ENCODE measurements at places on chromosomes 11 and 22.

GRCh38 chr11:118090545-118091162 lies 3.9 kb upstream of the SMIM35 start:
- DNase-seq = no peak

- no peak for DNase-seq
These were observed 45.9 kb upstream of the SYT7 start for GRCh38 chr11:61626580-61627380.

- DNase-seq = no peak
These were observed 176.4 kb downstream of the FAM181B start for GRCh38 chr11:82557274-82557673.

GRCh38 chr11:65317025-65317786 lies 2.5 kb downstream of the CDC42EP2 start:
- peak; percentile 66 for DNase-seq

GRCh38 chr11:120972621-120973020 lies 51.3 kb upstream of the TBCEL start:
- DNase-seq = no peak

- DNase-seq = no peak
These were observed 393.1 kb downstream of the CADM1 start for GRCh38 chr11:115111066-115111465.

- no peak for DNase-seq
These were observed 90.5 kb upstream of the LUZP2 start for GRCh38 chr11:24406389-24406788.

DNA sequence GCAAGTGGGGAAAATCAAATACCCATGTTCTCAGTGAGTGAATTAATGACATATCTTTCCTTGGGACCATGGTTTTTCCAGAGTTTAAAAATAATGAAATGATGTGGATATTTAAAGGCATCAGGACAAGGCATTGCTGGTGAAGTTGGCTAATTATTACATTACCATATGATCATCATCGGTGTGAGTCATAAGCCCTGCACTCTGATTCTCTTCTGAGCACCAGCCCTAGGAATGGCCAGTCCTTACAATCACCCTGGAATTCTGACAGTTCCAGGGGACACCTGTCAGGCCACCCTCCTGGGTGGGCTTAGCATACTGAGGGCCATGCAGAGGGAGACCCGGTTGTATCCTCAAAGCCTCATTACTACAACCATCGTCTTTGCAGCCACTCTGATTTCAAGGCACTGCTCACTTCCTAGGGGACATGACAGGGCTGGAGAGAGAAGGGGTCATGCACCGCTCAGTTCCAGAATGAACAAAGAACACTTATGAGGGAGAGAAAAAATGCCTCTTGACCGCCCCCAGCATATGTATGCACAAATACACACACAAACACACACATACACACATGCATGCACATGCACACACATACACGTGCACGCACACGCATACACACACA lies 365.0 kb downstream of the MIAT start:
- DNase-seq = no peak

DNA sequence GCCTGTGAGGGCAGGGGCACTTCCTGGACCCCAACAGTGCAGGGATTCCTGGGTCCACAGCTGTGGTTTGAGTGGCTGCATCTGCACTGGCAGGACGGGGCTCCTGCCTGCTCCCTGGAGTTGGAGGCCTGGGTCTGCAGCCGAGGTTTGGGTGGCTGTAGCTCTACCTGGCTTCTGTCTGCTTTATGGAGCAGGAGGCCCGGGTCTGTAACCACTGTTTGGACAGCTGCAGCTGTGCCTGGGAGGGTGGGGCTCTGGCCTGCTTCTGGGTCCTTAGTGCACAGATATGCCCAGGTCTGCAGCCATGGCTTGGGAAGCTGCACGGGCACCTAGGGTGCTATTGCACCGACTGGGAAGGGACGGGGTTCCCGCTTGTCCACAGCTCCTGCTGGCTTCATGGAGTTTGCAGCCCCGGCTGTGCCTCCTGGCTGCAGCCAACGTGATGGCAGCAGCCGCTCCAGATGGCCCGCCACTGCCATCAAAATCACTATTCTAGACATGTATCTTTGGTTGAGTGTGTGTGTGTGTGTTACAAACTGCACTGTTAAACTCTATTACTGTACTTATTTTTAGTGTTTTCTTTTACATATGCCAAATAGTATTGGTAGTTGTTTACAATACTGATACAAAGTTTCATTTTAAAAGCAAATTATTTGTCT lies 412.3 kb upstream of the KIRREL3 start:
- DNase-seq = no peak

DNA sequence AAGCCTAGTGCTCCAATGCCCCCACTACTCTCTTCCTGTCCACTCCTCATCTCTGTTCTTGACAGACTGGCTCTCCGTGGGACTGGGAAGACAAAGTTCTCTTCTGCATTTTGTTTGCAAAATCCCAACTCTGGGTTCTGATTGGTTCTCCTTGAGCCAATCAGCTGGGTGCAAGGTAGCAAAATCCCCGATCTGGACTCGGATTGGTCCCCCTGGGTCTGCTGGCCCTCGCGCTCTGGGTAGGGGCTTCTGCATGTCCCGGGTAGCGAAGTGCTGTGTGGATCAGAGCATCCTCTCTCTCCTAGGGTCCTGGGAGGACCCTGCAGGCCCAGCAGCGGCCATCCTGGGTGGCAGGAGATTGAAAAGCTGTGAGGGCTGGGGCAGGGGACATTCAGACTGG lies 22.3 kb upstream of the A4GALT start:
- DNase-seq = no peak

- DNase-seq = peak; percentile 74
These were observed 299.2 kb downstream of the MN1 start for GRCh38 chr22:27502327-27502726.

DNA sequence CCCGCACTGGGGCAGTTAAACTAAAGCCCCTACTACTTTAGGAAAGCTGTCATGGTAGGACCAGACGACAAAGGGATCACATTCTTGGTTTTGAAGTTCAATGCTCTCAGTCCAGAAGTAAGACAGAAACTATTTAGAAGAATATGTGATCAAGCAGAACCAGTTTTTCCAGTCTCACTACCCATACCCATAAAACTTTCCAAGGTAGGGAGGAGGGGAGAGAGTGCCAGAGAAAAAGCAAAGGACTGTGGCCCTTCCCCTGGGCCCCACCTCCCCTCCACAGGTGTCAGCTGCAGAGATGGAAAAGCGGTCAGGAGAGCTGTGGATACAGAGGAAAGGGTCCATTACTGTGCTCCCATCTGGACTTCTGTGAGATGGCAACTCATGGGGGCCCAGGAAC lies 587.1 kb downstream of the SOX6 start:
- no peak for DNase-seq

- DNase-seq = no peak
These were observed 305.1 kb downstream of the CTTN start for GRCh38 chr11:70703141-70704064.

DNA sequence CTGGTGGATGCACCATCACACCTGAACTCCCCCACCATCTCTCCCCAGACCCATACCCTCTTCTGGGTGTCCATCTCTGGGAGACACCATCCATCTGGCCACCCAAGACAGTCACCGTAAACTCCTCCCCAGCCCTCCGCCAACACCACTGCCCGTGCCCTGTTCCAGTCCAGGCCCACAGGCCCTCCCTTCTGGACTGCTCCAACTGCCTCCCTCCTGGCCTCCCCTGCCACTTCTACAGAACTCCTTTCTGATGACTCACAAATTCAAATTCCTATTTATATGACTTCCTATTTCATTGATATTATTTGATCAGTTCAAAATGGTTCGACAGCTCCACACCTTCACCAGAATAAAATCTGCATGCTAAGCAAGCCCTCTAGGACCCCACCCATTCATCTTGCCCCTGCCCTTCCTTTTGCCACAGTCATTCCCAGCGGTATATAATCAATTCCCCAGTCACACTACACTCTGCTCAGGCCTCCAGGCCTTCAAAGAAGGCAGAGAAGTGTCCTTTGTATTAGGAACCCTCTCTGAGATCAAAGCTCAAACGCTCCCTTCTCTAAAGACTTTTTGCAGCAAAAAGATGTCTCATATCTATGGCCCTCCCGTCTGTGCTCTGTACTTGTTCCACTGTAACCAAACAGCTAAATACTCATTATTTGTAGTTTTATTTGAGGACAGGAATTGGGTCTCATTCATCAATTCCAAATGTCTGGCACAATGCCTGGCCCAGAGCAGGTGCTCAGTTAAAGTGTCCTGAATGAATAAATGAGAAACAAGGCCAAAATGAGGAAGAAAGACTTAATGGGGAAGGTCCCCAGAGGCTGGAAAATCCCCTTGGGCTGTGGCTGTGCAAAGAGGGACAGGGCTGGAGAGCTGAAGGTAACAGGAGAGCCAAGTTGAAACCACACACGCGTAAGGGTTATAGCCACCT lies 29.0 kb downstream of the MYH9 start:
- DNase-seq = peak; percentile 42

DNA sequence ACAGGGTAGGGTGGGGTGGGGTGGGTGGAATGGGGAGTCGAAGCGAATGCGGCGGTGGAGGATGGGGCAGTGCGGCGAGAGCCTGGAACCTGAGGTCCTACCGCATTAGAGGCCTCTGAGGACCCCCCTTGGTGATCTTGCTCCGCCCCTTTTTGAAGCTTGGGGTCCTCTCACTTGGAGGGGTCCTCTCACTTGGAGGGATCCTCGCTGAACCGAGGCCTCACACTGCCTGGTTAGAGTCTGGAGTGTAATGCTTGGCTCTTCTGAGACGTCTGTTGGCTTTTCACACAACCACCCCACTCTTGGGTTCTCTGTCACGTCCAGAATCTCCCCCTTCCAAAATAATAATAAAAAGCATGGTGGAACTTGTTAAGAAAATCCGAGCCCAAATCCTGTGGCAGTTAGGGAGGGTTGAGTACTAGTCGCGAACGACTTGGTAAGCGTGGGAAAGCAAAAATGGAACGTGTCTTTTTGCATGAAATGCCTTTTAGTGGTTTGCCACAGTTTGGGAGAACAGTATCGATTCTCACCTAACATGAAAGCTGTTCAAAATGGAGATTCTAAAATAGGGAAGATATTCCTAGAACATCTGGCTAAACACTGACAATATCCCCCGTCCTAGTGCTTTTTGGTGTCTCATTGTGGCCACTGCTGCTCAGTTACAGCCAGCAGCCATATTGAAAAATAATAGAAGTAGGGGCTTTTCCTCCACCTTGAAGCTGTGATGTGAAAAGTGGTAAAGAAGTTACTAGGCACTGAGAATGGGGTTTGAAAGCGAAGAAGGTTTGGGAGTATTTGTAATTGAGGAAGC lies 822 bp downstream of the RBX1 start:
- no peak for DNase-seq

- no peak for DNase-seq
These were observed 2.2 kb upstream of the NUP160 start for GRCh38 chr11:47850337-47850736.

- no peak for DNase-seq
These were observed 5.2 kb upstream of the PLET1 start for GRCh38 chr11:112265659-112266409.

DNA sequence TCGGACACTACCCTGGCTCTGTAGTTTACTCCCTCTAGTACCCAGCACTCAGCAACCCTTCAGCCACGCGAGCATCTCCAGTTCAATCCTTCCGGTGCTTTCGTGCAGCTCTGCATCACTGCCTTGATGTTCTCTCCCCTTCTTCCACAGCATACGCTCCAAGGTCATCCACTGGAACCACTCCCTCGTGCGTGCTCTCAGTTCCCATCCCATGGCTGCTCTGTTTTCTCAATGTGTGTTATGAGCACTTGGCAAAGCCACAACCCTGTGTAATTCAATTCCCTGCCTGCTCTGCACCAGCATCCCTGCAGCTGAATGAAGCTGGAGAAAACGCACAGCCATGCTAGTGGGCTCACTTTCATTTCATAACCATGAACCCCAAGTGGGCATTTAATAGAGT lies 38.5 kb upstream of the NFRKB start:
- no peak for DNase-seq

GRCh38 chr22:25627271-25627852 lies 62.9 kb downstream of the GRK3 start:
- DNase-seq = no peak

DNA sequence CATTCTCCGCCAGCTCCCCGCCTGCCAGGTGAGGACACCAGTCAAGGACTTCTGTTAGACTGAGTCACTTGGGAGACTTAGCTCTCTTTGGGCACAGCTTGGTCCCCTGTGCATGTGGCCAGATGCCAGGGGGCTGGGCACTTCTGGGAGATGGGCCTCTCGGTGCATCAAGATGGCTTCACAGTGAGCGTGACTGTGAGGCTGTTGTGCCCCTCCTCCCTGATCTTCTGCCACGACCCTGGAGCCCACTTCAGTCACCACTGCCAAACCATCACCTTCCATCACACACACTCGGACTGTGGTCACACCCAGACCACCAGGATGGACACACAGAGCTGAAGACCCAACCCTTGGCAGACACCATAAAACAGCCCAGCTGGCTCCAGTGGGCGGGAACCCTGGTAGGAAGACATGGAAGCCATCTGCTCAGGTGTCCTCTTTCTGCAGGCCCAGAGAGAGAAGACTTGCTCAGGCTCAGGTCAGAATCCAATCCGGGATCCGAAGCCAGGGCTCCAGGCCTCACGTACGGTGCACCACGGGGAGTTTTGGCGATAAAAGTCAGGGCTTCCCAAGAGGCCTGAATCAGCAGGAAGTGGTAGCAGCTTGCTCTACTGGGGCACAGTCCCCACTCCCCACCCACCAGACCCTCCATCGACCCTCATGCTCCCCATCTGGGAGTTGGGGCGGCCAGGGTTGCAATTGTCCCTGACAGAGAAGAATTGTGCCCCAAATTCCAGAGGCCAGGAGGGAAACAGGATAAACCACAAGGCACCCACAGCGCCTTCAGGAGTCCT lies 29.8 kb upstream of the CD5 start:
- DNase-seq = no peak

GRCh38 chr11:96964661-96965060 lies 574.8 kb downstream of the JRKL start:
- no peak for DNase-seq

DNA sequence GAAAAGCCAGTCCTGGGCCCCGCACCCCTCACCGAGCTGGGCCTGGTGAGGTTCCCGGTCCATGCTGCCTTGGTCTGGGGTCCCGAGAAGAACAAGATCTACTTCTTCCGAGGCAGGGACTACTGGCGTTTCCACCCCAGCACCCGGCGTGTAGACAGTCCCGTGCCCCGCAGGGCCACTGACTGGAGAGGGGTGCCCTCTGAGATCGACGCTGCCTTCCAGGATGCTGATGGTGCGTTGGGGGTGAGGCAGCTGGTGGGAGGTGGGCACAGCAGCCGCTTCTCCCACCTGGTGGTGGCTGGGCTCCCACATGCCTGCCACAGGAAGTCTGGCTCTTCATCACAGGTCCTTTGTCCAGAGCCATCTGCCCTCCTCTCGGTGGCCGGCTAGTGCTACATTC lies 4.5 kb upstream of the SMARCB1 start:
- no peak for DNase-seq

DNA sequence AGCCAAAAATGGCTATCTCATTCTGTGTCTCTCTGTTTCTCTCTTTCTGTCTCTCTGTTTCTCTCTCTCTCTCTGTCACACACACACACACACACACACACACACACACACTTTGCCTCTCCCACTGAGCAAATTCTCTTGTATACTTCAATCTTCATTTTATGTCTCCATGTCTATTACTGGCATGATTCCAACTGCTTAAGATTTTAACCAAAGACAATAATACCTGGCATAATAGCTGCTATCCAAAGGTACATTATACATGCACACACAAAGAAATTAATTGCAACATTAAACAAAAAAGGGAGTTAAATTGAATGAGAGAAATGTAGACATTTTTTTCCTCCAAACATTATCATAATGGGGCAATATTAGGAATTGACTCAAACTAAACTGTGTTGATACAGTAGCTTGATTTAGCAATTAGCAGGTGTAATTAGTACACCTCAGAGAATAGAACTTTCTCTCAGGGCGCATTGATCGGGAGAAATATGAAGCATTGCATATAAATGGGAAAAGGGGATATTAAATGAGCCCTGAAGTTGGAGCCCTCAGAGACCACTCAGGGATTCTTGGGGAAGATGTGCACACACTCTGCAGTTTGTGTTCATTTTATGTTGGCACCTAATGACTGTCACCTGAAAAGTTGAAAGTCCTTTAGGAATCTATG lies 17.4 kb upstream of the SLC1A2 start:
- no peak for DNase-seq

All from HAP-1 (cell line).